ENCODE measurements at places on chromosomes 4 and X. TPM values are rescaled to one million over a fixed set of nuclear protein-coding genes. Genes with fewer than 3 reads are reported as not detected.
A peak's percentile ranks its signal among the peaks of the same experiment; 100 is the strongest.

Gene HSFX3
- not detected for total RNA-seq

DNA sequence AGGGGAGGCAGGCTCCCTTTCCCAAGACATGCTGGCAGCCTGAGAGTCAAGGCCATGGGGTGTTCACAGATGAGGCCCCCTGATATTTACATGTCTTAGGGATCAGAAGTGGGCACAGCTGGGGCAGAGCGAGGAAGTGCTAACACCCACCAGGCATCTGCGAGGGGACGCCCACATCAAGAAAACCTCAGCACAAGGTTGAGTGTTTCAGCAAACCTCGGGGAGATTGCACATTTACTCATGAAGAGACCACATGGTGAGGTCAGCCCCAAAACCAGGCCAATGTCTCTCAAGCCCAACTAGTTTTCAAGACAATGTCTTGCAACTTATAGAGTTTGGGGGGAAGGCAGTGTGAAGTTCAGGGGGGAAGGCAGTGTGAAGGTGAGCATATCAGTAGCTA is 55.2 kb downstream of the CLNK start:
- DNase-seq, result no peak

Gene CXorf51B
- total RNA-seq, result not detected

Gene LONRF3
- total RNA-seq, result 25.2 TPM

- peak; percentile 26 for DNase-seq
Measured at GRCh38 chr4:69750346-69750745, 10.1 kb downstream of the SULT1B1 start.

- DNase-seq, result no peak
Measured at GRCh38 chr4:155889031-155889793, 14.3 kb upstream of the TDO2 start.

DNA sequence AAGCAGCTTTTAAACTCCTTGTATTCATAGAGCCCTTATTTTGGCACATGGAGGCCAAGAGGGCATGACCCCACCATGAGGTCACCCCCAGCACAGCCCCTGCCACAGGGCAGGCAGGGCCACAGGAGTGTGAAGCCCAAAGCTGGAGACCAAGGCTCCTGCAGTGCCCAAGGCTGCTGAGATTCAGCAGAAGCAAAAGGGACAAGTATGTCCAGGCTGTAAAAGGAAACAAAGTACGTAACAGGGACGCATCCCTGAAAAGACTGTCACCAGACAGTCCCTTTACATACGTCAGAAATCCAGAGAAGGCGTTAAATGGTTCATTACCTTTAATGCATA is 18.9 kb downstream of the GAK start:
- no peak for DNase-seq

GRCh38 chr4:185567381-185568376 is 32.4 kb upstream of the PDLIM3 start:
- DNase-seq, result peak; percentile 23

Gene SHROOM3
- 0.51 TPM for total RNA-seq

DNA sequence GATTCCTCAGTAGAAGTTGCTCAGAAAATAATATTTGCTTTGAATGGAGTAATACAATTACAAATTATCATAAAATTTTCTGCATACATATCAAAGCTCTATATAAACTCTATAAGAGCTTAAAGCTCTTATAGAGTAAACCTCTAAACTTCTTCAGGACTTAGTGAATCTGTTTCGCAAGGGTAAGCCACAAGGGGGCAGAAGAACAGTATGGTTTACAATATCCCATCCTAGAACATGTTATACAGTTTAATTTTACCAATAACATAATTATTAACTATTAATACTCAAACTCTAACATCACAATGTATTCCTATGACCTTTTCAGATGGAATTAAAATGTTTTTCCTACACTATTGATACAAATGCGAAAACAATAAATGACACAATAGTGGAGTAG is 33.8 kb upstream of the SPANXN1 start:
- no peak for DNase-seq

Gene SOD3
- total RNA-seq, result not detected

Gene L1CAM
- 1.1 TPM for total RNA-seq

All from dermis blood vessel endothelial cell (primary cell).